ENCODE measurements at places on chromosomes 12 and 14.

- DNase-seq, result no peak
Measured at GRCh38 chr12:92676710-92677109, 26.1 kb upstream of the PLEKHG7 start.

GRCh38 chr14:25371068-25371467 lies 321.1 kb upstream of the STXBP6 start:
- no peak for DNase-seq

GRCh38 chr12:90959032-90959431 lies 4.1 kb upstream of the CCER1 start:
- DNase-seq, result no peak

- DNase-seq, result peak; percentile 70
Measured at GRCh38 chr12:46370792-46371717, 1.5 kb downstream of the SLC38A2 start.

- no peak for DNase-seq
Measured at GRCh38 chr12:48280572-48280971, 70.1 kb downstream of the ZNF641 start.

DNA sequence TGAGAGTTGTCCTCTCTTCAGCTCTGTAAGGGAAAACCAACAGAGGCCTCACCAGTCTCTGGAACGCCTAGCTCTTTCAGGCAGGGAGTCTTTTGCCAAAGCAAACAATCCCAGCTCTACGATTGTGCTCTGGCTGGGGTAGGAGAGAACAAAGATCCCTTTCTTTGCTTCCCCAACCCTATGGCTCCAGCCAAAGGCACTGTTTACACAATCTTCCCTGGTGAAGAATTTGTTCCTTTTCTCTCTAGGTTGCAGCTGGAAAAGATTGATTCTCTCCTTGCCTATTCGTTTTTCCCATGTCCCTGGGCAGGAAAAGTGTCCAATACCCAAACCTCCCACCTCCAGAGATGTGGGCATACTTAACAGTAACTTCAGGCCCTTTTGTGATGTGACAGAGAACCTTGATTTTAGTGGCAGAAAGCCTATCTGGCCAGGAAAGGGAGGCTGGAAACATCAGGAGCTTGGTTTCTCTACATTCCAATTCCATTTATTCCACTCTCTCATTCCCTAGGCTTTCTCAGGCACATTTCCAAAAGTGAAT lies 16.8 kb downstream of the ATP5MC2 start:
- peak; percentile 19 for DNase-seq

GRCh38 chr14:73717711-73718417 lies 3.7 kb upstream of the PNMA1 start:
- no peak for DNase-seq

GRCh38 chr12:74619084-74619483 lies 81.4 kb downstream of the ATXN7L3B start:
- DNase-seq, result no peak

- DNase-seq, result no peak
Measured at GRCh38 chr14:62098357-62098756, 336.1 kb downstream of the SNAPC1 start.

- DNase-seq, result no peak
Measured at GRCh38 chr12:104638851-104639240, 182.1 kb downstream of the CHST11 start.

DNA sequence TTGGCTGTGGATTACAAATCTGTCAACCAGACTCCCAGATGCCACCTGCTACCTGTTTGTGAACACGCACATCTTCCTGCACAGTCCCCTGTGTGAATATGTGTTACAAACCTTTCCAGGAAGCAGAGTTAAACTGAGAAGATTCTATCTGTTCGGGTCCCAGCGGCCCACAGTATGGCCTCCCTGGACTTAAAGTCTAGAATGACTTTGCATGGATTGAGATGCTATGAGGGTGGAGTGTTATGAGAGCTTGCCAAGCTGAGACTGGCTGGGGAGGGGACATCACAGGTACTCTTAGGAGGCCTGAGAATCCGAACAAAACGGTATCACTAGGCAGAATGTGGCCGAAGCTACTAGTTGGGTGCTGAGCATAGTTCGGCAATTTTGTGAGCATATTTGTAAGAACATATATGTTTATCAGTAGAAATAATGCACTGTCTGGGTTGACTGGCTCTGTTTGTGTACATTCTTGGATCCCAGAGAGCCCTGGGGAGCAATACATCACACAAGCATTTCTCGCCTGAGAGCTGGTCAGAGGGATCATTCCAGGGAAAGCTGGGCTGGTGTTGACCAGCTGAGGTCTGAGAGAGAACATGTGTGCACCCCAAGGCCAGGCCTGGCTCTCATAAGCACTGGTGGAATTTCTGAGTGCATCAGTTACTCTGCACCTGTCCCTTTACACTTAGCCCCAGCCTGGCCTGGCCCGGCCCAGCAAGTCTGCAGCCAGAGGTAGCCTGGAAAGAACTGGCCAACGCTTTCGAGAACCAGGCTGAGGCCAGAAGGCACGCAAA lies 29.8 kb upstream of the LTBP2 start:
- no peak for DNase-seq

DNA sequence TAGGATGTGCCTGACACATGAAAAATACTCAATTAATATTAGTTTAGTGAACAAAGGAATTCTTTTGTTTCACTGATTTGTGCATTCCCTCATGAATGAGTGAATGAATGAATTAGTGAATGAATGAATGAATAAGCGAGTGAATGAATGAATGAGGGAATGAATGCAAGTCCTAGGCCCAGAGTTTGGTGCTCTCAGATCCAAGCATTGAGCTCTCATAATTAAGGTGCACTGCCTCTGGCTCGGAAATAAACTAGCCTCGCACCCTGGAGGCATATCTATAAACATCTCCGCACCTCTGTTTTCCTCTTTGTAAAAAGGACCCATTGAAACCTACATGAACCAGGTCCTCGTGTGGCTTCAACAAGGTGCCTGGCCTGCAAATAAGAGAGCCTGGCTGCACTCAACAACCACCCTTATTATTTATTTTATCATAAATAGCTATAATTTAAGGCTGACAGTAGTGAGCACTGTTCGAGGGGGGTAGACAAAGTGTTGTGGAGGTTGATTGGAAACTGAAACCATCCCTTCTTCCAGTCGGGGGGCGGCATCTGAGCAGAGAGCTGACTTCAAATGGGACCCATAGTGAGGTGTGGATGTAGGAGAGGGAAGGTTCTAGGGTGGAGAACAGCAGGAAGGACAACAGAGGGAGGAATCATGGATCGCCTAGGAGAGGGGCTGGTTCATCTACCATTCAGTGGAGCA lies 316.8 kb downstream of the BCL11B start:
- DNase-seq, result no peak

DNA sequence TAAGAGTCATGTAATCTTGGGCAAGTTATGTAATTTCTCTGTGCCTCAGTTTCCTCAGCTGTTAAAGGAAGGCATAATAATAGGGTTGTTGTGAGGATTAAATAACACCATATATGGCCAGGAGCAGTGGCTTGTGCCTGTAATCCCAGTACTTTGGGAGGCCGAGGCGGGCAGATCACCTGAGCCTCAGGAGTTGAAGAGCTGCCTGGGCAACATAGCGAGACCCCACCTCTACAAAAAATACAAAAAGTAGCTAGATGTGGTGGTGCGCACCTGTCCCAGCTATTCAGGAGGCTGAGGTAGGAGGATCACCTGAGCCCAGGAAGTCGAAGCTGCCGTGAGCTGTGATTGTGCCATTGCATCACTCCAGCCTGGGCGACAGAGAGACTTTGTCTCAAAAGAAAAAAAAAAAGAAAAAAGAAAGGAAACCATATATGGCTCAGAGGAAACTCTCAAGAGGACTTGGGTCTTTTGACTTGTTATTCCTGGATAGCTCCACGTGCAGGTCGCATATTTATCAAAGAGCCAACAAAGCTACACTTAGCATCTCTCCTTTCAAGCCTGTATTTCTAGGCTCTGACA lies 6.9 kb downstream of the GPRC5A start:
- DNase-seq, result no peak

- no peak for DNase-seq
Measured at GRCh38 chr14:27672047-27672446, 1074.2 kb upstream of the NOVA1 start.

- DNase-seq, result no peak
Measured at GRCh38 chr12:3964439-3964838, 91.2 kb upstream of the PARP11 start.

DNA sequence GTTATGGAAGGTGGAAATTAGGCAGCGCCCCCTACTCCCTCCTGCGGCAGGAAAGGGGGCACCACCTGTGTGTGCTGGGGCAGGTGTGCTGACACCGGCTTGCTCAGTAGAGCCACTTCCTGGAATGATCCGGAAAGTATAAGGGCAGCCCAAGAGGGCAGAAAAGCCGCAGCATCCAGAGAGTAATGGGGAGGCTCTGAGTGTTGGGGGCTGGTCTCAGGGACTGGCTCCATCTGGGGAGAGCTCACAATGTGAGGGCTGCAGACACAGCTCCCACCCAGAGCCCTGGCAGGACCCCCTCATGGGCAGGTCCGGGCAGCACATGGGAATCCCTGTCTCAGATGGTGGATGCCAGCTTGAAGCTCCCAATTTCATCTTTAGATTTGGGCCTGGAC lies 187.6 kb upstream of the C14orf180 start:
- no peak for DNase-seq

- DNase-seq, result no peak
Measured at GRCh38 chr12:53631721-53632120, 5.5 kb upstream of the ATF7 start.

DNA sequence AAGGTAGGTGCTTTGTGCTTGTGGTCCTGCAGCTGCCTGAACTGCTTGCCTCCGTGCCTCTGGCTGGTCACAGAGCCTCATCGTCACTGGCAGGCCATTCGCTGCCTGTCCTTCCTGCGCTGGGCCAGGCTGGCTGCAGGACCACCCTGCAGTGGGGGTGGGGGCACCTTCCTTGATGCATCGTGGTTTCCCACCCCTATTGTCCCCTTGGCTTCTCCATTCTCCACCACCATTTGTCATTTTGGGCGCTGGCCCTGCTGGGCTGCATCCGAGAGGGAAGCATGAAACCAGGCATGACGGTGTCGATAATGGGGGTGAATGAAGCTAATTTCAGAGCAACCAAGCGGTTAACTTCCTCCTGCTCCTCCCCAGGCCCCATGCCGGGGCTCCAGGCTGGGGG lies 127.7 kb downstream of the NRXN3 start:
- no peak for DNase-seq

GRCh38 chr12:68317047-68317667 lies 15.0 kb downstream of the MDM1 start:
- DNase-seq, result peak; percentile 60

- no peak for DNase-seq
Measured at GRCh38 chr14:54259821-54260220, 137.0 kb upstream of the CDKN3 start.

- DNase-seq, result no peak
Measured at GRCh38 chr12:111138016-111138415, 217.6 kb upstream of the MYL2 start.

DNA sequence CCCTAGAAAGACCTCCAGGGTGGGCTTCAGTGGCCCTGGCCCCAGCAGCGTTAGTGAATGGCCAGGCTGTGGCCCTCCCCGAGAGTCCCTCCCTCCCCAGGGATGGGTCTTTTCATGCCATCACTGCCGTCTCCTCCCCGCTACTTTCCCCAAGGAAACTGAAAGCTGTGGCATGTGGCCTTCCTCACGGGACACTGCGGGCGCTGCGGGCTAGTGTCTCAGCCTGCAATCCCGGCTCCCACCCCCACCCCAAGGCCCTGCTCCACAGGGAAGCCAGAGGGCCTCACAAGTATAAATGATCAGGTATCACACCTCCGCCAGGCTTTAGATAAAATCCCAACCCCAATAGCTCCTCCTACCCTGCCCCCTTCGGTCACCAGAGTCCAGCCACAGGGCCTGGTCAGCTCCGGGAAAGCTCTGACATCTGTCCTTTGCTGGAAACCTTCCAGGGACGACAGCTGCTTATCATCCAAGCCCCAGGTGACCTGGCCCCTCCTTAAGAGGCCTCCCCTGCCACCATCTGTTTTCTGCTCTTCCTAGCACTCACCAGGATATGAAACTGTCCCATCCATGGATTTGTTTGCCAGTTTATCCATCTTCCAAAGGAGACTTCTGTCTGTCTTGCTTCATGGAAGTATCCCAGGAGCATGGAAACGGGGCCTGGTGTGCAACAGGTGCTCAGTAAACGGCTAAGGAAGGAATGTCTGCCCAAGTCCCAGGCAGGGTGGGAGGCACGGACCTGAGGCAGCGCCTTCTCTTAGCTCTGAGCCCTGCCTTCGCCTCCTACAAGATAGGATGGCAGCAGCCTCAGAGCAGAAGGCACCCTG lies 31.6 kb downstream of the CCDC85C start:
- DNase-seq, result no peak
